ENCODE measurements at places on chromosomes 12 and 14.

DNA sequence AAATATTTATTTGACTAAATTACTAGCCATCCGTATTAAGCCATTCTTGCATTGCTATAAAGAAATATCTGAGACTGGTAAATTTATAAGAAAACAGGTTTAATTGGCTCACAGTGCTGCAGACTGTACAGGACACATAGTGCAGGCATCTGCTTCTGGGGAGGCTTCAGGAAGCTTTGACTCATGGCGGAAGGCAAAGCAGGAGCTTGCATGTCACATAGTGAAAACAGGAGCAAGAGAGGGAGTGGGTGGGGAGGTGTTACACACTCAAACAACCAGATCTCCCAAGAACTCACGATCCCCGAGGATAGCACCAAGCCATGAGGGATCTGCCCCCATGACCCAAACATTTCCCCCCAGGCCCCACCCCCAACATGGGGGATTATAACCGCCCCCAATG lies 26.7 kb upstream of the RAB21 start:
- no peak for DNase-seq

GRCh38 chr12:132286912-132287311 lies 42.5 kb downstream of the GALNT9 start:
- peak; percentile 57 for DNase-seq

DNA sequence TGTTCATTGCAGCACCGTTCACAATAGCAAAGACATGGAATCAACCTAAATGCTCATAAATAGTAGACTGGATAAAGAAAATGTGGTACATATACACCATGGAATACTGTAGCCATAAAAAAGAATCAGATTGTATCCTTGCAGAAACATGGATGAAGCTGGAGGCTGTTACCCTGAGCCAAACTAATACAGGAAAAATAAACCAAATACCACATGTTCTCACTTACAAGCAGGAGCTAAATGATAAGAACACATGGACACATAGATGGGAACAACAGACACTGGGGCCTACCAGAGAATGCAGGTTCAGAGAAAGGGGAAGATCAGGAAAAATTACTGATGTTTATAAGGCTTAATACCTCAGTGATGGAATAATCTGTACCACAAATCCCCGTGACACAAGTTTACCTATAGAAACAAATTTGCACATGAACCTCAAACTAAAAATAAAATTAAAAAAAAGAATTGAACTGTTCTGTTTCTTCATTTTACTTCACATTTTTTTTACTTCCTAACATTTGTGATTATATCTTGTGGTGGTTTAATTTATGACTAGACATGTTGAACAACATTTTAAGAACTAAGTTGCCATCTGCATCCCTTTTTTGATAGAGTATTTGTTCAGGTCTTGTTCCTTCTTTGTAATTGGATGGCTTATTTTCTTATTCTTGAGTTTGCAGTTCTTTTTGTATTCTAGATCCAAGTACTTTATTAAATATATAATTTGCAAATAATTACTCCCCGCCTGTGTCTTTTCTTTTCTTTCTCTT lies 835.2 kb downstream of the FSCB start:
- DNase-seq, result no peak

DNA sequence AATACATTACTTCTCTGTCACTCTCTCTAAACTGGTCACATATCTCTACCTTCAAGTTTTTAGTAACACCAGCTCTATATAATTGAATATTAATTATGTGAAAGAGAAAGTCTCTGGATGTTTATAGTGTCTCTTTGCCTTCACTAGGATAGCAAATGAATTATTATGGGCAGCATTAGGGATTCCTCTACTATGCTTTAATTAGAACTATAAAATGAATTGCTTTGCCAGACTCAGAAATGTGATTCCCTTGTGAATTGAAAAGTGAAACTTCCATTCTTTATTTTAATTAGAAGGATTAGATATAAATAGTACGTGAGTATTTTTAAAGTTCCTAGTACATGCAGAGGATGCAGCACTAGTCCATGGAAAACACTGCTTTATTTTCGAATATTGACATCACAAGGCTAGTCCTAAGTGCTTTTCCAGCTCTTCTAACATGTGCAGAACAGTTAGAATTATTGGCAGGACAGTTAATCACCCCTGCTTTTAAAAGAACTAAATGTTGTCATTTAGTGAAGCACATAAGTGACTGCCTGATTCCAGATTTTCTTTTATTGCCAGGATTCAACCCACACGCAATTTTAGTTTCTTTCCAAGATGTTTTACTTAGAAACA lies 23.0 kb upstream of the REP15 start:
- no peak for DNase-seq

DNA sequence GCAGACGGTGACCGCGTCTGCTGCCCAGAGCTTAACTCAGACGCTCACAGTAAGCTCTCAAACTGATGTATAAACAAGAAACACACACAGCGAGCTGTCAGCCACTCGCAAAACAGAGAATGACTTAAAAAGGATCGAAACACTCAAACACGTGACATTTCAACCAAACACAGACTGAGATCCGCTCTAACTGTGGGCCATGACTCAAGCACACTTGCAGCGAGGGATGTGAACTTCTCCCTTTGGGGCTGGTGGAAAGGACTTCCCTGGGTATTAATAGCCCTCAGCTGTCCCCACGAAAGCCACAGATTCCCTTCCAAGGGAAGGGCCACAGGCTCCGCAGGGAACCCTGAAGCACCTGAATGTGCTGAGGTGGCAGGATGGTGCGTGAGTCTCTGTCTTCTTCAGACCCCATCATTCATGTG lies 29.1 kb downstream of the CCDC88C start:
- DNase-seq, result no peak

DNA sequence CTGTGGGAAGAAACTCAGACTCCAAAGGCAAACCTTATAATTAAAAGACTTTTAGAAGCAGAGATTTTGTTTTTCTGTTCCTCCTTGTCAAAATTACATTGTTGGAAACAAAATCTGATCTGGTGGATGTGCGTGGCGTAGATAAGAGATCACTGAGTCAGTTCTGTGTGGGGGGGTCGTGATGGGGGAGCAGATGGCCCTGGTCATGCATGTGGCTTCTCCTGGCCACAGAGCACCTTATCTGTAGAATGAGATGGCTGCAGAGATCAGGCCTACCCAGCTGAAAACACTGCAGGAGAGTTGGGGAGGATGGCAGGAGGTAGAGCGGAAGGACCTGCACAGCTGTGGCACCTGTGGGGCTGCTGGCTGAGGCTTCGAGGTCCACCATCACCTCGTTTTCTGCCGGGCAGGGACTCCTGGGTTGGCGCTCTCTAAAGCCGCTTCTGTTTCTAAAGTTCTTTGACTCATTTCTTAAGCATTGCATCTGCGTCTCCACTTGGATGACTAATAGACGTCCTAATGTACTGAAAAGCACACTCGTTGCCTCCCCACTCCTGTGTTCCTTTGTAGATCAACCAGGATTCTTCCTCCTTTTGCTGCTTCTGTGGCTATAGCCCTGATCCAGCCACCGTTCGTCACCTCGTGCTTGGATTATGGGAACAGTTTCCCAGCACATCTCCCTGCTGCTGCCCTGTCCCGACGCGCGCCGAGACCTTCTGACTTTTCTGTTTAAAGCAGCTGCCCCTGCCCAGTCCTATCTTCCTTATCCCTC lies 93.4 kb downstream of the TSPAN9 start:
- peak; percentile 92 for DNase-seq

DNA sequence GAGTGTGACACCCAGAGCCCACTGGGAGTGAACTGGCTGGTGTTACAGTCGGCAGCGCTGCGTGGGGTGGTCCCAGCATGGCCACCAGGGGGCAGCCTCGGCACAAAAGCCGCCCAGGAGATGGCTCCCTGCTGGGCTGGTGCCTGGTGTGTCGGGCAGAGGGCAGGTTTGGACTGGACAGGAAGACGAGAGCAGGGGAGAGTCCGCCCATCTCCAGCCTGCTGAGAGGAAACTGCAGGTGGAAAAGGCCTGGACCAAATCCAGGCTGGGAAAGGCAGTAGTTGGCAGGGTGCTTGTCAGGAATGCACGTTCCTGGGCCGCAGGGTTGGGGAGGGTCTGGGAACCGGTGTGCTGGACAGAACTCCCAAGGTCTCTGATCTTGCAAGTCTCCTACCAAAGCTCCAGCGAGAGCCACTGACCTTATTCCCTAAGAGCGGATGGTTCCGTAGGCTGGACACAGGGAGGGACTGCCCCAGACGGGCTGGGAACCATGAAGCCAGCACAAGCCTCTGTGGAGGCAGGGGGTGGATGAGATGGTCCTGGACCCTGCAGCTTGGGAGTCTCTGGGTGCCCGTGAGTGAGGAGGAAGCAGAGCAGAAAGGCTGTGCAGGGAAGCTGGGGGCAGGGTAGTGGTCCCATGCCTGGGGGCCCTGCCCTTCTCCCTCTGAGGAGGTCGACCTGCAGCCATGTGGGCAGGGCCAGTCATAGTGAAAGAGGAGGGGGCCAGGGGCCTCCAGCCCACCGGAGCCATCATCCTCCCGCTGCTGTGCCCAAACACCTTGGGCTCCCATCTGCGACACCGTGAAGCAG lies 1.8 kb downstream of the AHNAK2 start:
- DNase-seq, result peak; percentile 85

- DNase-seq, result no peak
Observed at GRCh38 chr14:104724981-104725771, 1.1 kb downstream of the ADSS1 start.
